ENCODE measurements at places on chromosomes 2 and 18. TPM values are rescaled to one million over a fixed set of nuclear protein-coding genes. Genes with fewer than 3 reads are reported as not detected.

- H3K36me3 ChIP-seq = peaks cover 19% of the 10 kb centered on the region
- no peak overlapping the region for H3K4me3 ChIP-seq
- no peak for DNase-seq
- H3K4me1 ChIP-seq = peaks cover 14% of the 10 kb centered on the region
Observed at GRCh38 chr2:196309691-196310090, 138.3 kb upstream of the STK17B start.

- H3K4me3 ChIP-seq = no peak overlapping the region
- H3K27me3 ChIP-seq = no peaks in the 10 kb centered on the region
- H3K4me1 ChIP-seq = no peaks in the 10 kb centered on the region
- H3K27ac ChIP-seq = no peak overlapping the region
- no peak for DNase-seq
Observed at GRCh38 chr18:50060822-50061221, 134.1 kb downstream of the MYO5B start.

- H3K4me1 ChIP-seq = peaks cover 43% of the 10 kb centered on the region
- no peak overlapping the region for H3K4me3 ChIP-seq
- H3K36me3 ChIP-seq = no peaks in the 10 kb centered on the region
- no peaks in the 10 kb centered on the region for H3K27me3 ChIP-seq
- DNase-seq = peak; percentile 92
Observed at GRCh38 chr2:38092196-38092902, 16.4 kb upstream of the CYP1B1 start.

GPR39 gene
- total RNA-seq = 1.0 TPM

NRP2 gene
- 10.9 TPM for total RNA-seq

ZNF804A gene
- not detected for total RNA-seq

DNA sequence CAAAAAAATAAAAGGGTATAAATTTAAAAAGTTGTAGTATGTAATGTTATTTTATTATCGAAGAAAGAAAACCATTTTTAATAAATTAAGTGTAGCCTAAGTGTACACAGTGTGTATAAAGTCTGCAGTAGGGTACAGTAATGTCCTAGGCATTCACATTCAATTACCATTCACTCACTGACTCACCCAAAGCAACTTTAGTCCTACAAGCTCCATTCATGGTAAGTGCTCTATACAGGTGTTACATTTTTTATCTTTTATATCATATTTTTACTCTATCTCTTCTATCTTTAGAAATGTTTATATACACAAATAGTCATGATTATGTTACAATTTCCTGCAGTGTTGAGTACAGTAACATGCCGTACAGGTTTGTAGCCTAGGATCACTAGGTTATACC lies 59.5 kb downstream of the RABL2A start:
- H3K36me3 ChIP-seq = no peaks in the 10 kb centered on the region
- no peaks in the 10 kb centered on the region for H3K4me1 ChIP-seq
- H3K27me3 ChIP-seq = no peaks in the 10 kb centered on the region
- DNase-seq = no peak

RFTN2 gene
- 11.6 TPM for total RNA-seq

- H3K36me3 ChIP-seq = no peaks in the 10 kb centered on the region
- H3K4me3 ChIP-seq = no peak overlapping the region
- DNase-seq = no peak
- H3K27me3 ChIP-seq = no peaks in the 10 kb centered on the region
- no peaks in the 10 kb centered on the region for H3K4me1 ChIP-seq
- H3K27ac ChIP-seq = no peak overlapping the region
Observed at GRCh38 chr18:30469091-30469490, 573.5 kb downstream of the DSC3 start.

TMEM247 gene
- total RNA-seq = not detected

MYO5B gene
- 7.7 TPM for total RNA-seq

- H3K27me3 ChIP-seq = no peaks in the 10 kb centered on the region
- peaks cover 26% of the 10 kb centered on the region for H3K4me1 ChIP-seq
- peak; percentile 58 for DNase-seq
- H3K27ac ChIP-seq = no peak overlapping the region
- no peaks in the 10 kb centered on the region for H3K36me3 ChIP-seq
Observed at GRCh38 chr2:69773206-69773605, 31.3 kb downstream of the ANXA4 start.

KYNU gene
- 0.52 TPM for total RNA-seq

GRCh38 chr2:145110668-145111356 lies 590.9 kb upstream of the ZEB2 start:
- no peak for DNase-seq
- H3K27ac ChIP-seq = no peak overlapping the region
- no peaks in the 10 kb centered on the region for H3K36me3 ChIP-seq

DNA sequence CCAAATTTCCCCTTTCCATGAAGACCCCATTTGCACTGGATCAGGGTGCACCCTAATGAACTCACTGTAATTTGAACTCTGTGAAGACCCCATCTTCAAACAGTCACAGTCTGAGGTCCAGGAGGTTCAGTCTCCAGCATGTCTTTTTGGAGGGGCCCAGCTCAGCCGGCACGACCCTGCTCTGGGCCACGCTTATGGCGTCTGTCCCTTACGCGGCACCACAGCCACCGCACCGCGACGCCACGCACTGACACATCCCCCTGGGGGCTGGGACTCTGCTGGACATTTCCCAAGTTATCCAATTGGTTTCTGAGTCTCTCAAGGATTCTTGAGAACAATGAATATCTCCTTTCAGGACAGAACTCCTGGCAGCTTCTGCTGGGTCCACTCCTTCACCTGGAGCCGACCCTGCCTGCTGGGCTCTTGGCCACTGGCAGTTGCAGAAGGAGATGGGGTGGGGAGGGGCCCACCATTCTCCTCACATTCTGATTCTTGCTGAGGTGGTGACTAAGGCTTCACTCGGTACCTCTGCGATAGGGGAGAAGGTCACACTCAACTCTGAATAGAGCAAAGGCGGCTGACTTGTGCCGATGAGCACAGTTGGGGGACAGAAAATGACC lies 124.0 kb downstream of the RTP5 start:
- no peak for DNase-seq
- no peaks in the 10 kb centered on the region for H3K36me3 ChIP-seq
- H3K4me3 ChIP-seq = no peak overlapping the region
- H3K4me1 ChIP-seq = no peaks in the 10 kb centered on the region
- no peaks in the 10 kb centered on the region for H3K27me3 ChIP-seq
- no peak overlapping the region for H3K27ac ChIP-seq

DNA sequence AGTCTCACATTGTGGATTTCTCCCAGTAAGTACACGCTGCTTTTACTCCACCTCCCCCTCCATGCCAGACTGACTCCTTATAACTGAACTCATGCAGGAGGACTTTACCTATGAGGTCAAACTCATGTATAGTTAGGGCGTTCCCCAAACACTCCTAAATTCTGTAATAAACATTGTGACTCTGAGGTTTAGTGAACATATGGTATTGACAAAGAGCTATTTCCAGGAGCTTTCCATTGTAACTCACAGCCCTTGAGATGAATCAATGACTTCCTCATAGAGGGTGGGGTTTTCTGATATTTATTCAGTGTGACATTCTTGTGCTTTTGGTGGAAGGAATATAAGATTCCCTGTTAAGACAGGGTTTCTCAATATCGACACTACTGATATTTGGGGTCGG lies 337.4 kb upstream of the SLC14A2 start:
- H3K36me3 ChIP-seq = no peaks in the 10 kb centered on the region
- no peak overlapping the region for H3K4me3 ChIP-seq
- no peaks in the 10 kb centered on the region for H3K27me3 ChIP-seq
- no peaks in the 10 kb centered on the region for H3K4me1 ChIP-seq
- H3K27ac ChIP-seq = no peak overlapping the region
- no peak for DNase-seq

- H3K27ac ChIP-seq = no peak overlapping the region
- no peaks in the 10 kb centered on the region for H3K36me3 ChIP-seq
- DNase-seq = no peak
- no peaks in the 10 kb centered on the region for H3K27me3 ChIP-seq
Observed at GRCh38 chr2:154470376-154470775, 228.1 kb upstream of the KCNJ3 start.

FAP gene
- 5.7 TPM for total RNA-seq

DNA sequence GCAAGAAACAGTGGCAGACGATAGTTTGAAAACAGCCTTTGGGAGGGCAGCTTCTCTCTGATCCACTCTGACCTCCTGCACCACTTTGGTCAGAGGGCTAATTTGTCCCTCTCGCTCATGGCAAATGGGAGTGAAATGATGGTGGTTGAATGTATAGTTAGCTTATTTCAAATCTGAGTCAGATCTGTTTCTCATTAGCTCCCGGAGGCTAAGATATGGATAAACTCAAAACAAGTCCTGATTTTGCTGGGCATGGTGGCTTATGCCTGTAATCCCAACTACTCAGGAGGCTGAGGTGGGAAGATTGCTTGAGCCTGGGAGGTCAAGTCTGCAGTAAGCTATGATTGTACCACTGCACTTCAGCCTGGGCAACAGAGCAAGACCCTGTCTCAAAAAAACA lies 145.0 kb downstream of the ALK start:
- no peak overlapping the region for H3K27ac ChIP-seq
- no peak overlapping the region for H3K4me3 ChIP-seq
- H3K27me3 ChIP-seq = no peaks in the 10 kb centered on the region
- no peaks in the 10 kb centered on the region for H3K36me3 ChIP-seq
- no peak for DNase-seq

GRCh38 chr18:43312891-43313290 lies 35.6 kb upstream of the SYT4 start:
- no peak overlapping the region for H3K27ac ChIP-seq
- no peak overlapping the region for H3K4me3 ChIP-seq
- no peaks in the 10 kb centered on the region for H3K36me3 ChIP-seq
- no peaks in the 10 kb centered on the region for H3K27me3 ChIP-seq
- no peaks in the 10 kb centered on the region for H3K4me1 ChIP-seq
- DNase-seq = no peak

DNA sequence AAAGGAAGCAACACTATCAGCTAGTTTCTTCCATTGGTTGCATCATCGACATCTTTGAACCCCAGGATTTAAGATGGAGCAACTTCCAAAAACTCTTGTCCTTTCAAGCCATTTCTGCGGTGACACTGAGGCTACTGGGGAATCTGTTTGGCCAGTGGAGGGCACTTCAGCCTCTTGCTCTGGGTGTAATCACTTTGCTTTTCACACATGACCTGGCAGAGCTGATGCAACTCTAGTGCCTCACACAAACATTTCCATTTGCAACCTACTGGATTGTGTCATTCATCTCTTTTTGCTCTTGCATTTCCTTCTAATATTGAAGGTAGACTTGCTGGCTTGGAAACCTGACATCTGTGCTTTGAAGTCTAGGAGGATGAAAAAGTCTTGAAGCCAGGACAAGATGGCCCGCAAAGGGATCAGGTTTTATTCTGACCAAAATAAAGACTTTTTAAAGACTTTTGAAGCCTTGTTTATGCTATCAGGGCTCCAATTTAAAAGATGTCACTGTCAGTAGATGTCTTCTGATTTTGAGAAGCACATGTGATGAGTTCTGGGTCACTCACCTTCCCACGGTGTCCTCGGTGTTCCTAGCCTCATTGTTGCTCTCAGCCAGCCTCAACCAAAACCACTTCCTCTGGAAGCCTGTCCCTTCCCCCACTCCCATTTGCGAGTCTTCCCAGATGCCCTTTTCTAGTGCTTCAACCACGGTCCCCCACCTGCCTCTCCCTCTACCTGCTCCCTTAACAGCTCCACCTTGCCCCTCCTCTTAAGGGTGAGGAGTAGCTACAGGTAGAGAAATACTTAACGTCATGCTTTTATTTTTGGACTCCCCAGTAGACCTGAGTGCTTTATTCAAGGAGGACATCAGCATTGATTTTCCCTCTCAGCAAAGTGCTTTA lies 69.7 kb upstream of the KCNE4 start:
- H3K4me3 ChIP-seq = no peak overlapping the region
- peaks cover 3% of the 10 kb centered on the region for H3K4me1 ChIP-seq
- DNase-seq = peak; percentile 72
- H3K27me3 ChIP-seq = no peaks in the 10 kb centered on the region
- H3K36me3 ChIP-seq = no peaks in the 10 kb centered on the region

ZNF514 gene
- total RNA-seq = 7.5 TPM

C1D gene
- 29.2 TPM for total RNA-seq

ACADL gene
- 1.9 TPM for total RNA-seq

DNA sequence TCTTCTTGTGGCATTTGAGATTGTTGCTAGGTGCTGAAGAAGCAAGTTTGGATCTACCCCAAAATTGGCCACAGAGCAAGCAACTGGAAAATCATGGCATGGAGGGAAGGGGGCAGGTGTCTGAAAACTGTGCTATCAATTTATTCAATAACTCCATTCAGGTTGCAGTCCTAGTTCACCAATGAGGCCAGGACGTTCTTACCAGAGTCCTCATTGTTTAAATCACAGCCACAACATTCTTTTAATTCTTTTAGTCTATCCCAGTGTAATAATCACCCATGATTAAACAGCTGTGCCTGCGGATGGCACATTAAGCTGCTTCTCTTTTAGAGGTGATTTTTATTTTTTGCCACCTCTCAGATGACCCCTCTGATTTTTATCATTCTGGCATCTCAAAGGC lies 103.5 kb downstream of the ANKRD44 start:
- DNase-seq = no peak
- H3K27me3 ChIP-seq = no peaks in the 10 kb centered on the region
- H3K4me3 ChIP-seq = no peak overlapping the region
- peaks cover 28% of the 10 kb centered on the region for H3K4me1 ChIP-seq

- H3K27ac ChIP-seq = no peak overlapping the region
- H3K36me3 ChIP-seq = no peaks in the 10 kb centered on the region
- H3K4me1 ChIP-seq = no peaks in the 10 kb centered on the region
- H3K27me3 ChIP-seq = no peaks in the 10 kb centered on the region
Observed at GRCh38 chr2:157036726-157037125, 220.8 kb upstream of the GALNT5 start.

DNA sequence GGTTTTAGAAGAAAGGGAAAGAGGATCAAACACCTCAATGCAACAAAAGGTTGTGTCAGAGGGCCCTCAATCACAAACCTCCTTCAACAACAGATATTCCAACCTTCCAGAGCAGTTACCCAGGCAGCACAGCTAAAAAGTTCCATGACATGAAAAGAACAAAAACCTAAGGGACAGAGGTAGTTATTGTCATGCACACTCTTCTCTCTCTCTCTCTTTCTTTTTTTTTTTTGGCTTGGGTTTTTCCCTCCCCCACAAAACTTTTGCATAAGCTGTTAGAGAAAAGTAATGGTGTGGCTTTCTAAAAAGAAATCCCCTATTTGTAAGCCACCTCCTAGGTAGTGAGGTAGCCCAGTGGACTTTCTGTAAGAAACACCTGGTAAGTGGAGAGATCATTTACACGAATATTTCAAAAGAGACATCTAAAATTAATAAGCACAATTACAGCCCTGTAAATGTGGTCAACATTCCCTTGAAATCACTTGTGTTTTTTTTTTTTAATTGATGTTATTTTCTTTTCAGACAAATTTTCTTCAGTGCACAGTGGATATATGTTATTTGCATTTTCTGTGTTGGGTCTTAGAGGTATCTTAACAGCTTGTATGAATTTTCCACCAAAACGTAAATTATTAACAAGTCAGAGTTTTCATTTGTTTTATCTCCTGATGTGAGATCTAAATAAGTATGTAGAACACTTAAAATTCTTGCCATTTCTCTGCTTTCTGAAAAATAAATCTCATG lies 48.4 kb downstream of the ZEB2 start:
- H3K27ac ChIP-seq = peak overlapping the region; percentile 9
- no peaks in the 10 kb centered on the region for H3K36me3 ChIP-seq
- DNase-seq = no peak
- peaks cover 79% of the 10 kb centered on the region for H3K4me1 ChIP-seq
